ENCODE measurements at places on chromosomes 5 and 9.
A peak's percentile ranks its signal among the peaks of the same experiment; 100 is the strongest.

- no peak for DNase-seq
These were observed 112.2 kb downstream of the PLPPR1 start for GRCh38 chr9:101140764-101141163.

GRCh38 chr5:1523480-1523792, 324 bp downstream of the LPCAT1 start:
- no peak for DNase-seq

DNA sequence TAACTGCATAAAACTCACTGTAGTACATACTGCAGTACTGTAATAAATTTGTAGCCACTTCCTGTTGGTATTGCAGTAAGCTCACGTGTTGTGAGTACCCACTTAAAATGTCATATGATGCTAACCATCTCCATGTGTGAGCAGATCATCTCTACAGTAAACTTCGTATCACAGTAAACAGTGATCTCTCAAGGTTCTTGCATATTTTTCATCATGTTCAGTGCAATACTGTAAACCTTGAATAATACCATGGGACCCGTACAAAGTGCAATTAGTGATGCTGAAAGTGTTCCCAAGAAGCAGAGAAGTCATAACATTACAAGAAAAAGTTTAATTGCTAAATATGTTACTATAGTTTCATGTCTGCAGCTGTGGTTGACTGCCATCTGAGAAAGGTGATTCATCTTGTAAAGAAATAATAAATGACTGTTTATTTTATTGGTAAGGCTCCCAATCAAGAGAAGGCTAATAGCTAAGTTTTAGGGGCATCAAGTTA, 253.8 kb upstream of the POU5F2 start:
- no peak for DNase-seq

GRCh38 chr5:82164176-82164976, 113.8 kb downstream of the RPS23 start:
- no peak for DNase-seq

GRCh38 chr9:72271613-72272478, 93.2 kb downstream of the ZFAND5 start:
- DNase-seq, result peak; percentile 32

GRCh38 chr9:68974901-68975300, 39.0 kb downstream of the PRKACG start:
- DNase-seq, result no peak

DNA sequence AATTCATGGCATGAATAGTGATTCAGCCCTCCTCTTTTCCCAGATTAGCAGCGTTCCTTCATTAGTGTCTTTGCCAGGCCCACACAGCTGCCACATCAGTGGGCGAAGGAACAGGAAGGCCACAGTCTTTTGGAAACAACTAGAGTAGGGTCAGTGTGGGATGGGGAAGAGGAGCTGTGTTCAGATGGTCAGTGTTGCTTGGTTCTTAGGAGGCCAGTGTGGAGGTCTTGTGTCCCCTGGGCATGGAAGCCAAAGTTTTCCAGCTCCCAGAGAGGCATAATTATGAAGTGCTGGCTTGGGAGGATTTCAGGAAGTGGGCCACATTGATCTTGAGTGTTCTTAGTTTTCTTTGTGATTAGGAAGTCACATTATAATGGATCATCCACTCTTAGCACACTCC, 269.6 kb downstream of the PSAT1 start:
- no peak for DNase-seq

DNA sequence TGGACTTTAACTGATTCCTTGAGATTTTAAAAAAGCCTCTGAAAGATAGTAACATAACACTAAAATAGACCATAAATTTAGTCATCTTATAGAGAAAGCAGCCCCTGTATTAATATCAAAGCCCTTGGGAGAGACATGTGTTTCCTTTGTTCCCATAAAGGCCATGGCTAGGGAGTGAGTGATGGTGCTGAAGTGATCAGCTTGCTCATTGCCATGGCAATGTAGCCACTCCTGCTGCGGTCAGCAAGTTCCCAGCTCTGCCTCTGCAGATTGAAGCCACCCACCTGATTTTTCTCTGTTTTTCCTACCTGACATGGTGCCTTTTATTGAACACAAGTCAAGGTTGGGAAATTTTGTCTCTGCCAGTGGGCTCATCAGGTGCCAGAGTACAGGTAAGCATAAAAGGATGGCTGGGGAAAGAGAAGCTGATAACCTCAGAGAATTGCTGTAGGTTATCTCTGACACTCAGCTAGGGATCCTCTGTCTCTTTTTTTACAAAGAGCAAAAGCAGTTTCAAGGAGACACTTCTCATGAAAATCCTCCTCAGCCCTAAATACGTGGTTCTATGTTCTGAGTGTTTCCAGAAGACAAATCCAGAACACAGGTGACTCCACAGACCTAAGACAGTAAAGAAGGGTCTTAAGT, 296.3 kb upstream of the NMUR2 start:
- DNase-seq, result no peak

GRCh38 chr5:68245319-68245718, 29.8 kb downstream of the PIK3R1 start:
- no peak for DNase-seq

- DNase-seq, result no peak
These were observed at the start of gene GDNF for GRCh38 chr5:37839407-37840052. Gene GDNF, minus strand, starts transcription at chr5:37840041. Its CDS starts 5,245 bp downstream, at chr5:37834796.

GRCh38 chr9:89409466-89409865, 88.4 kb downstream of the SEMA4D start:
- DNase-seq, result no peak

DNA sequence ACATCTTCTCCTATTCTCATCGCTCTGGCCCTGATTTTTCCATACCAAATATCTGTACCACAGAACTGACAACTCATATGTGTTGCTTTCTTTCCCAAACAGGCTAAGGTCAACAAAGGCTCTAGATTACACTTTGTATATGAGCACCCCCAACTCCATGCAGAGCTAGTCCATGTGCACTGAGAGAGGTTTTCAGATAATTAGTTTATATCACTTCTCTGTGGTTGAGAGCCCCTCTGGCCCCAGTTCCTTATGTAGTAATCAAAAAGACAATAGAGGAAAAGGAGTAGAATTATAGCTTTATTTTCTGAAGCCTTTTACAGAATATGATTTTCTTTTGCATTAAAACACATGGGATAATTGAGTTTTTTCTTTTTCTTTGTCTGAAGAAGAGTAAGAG, 120.0 kb downstream of the TRIO start:
- no peak for DNase-seq

DNA sequence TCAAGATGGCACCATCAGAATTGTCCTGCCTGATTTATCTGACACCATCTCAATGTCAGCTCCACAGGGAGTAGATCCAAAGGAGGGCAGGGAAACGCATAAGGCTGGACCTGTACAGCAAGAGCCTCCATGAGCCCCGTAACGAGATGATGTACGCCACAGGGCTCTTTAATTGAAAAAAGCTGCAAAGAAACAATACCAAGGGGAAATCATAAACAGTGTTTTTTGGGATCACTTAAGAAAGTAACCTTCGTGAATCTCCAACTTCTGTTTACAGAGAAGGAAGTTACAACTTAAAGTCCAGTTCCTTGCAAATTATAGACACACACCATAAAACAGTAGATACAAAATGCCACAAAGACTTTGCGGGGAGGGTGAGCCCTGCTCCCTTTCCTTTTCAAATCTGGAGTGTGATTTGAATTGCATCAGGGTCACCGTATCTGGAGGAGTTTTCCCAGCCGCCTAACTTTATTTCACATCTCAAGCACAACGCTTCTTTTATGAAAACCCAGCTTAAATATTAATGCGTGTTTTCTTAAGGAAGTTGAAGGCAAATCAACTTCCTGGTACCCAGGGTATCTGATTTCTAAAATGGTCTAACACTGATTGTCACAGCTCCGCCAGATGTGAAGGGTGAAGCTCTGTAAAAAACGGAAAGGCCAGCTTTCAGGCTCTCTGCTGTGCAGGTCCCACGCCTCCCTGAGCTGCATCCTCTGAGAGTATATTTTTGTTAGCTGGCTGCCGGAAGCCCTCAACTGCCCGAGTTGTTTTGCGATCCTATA, 88.9 kb downstream of the EBF1 start:
- DNase-seq, result no peak

DNA sequence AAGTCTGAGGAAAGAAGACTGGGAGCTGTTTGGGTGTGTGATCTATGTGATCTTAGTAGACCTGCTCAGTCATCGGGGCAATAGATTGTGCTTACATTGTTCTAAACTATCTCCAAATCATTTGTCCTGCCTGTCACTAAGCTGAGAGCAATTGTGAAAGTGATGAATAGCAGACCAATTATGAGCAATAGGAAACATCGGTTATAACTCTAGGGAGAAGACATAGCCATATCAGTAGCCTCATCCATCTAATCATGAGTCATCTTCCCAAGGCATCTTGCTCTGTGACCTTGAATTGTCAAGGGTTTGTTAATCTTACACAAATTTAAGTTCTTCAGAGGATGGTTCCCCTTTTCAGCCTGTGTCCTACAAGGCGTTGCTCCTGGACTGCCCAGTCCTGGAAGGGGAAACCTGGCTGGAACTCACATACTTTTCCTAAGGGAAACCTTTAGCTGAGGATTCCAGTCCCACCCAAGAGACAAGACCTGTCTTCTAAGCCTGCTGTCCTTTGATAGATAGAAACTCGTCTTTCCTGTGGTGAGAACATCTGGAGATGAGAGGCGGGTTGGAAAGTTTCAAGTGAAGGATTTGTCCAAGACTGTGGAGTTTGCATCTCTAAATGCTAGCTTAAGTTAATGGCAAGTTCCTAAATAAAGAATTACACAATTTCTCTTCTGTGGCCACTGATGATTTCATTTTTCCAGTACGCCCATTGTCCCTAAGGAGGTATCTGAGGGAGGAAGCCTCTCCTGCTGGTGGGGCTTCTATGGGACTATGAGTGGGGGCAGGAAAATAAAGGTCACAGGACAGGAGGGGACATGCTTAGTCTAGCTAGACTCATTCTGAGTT, 53.9 kb upstream of the TRIM32 start:
- no peak for DNase-seq

- peak; percentile 30 for DNase-seq
These were observed 34.5 kb upstream of the MED27 start for GRCh38 chr9:132114102-132114707.

- no peak for DNase-seq
These were observed 64.3 kb upstream of the FCN2 start for GRCh38 chr9:134816264-134816663.

DNA sequence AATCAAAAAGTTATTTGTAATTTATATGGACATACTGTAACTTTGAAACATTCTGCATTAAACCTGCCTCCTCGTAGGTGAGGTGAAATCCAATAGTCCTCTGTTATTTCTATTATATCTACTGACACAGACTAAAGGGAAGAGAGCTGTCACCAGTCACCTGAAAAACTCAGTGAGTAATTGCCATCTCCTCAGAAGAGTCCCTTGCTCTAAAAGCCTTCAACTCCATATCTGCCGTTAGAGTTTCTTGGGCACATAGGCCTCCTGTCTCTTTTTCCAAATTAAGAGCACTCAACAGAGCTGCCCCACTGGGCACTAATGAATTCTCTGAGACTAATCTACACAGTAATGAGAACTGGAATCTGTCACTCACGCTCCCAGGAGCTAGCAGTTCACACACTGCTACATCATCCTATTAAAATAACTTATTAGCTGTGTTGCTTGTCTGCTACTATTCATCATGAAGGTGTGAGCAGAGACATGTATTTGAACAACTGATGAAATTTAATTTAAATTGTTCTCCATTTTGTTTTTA, 67.3 kb upstream of the VCAN start:
- no peak for DNase-seq

- no peak for DNase-seq
These were observed 26.3 kb upstream of the CRHBP start for GRCh38 chr5:76926329-76927105.

DNA sequence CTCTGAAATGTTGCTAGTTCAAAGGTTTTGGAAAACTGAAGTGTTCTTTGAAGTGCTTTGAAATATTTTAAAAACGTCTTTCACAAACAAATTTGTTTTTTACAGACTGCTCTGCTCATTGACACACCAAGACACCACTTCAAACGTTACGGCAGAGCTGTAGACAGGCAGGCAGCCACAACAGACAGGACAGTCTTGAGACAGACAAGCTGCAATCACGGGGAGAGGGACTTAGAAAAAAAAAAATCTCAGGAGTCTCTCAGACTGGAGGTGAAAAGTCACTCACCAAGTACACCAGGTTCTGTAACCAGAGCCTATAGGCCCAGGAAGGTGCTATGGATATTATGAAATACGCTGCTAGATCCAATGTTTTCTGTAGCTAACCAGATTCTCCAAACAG, 135.4 kb downstream of the ISL1 start:
- DNase-seq, result no peak

GRCh38 chr5:138243794-138244193, 30.6 kb downstream of the GFRA3 start:
- DNase-seq, result no peak

DNA sequence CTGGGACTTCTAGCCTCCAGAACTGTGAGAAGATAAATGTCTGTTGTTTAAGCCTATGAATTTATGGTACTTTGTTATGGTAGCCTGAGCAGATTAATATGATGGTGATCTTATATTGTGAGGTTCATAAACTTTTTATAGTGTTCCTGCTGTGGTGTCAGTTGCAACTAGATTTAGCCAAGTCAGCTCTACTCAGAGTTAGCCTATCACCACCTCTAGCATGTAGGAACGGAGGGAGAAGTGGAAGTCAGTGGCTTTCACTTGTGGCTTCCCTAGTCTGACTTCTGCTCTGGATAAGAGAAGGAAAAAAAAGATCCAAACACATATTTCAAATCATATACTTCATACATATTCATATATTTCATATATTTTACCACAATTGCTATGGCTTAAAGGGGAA, 6.6 kb downstream of the POC5 start:
- no peak for DNase-seq

DNA sequence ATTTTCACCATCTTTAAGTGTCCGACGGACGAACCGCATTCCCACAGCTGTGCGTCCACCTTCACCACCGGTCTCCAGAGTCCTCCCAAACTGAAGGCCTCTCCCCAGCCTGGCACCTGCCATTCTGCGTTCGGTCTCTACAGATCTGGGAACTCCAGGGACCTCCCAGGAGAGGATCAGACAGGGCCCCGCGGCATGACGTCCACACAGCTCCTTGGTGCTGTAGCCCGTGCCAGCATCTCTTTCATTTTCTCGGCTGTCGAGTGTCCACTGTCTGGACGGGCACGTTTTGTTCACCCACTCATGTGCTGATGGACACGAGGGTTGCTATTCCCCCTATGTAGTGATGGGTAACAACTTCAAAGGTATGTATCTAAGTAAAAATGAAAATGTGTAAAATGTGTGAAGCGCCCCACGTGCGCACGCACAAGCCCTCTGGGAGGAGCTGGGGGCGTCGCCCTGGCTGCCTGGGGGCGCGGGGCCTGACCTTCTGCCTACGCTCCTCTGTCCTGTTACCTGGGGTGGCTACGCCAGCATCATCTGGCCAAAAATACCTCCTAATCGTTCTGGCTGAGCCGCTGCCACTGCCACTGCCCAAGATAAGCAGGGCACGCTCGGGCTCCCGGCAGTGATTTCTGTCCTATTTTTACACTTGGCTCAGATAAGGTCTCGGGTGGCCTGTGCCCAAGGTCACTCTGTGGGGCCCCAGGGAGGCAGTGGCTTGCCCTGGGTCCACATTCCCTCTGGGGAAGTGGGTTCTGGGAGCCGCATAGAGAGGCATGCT, 10.8 kb upstream of the SLC12A7 start:
- no peak for DNase-seq
